Adrenal gland (tissue), 19 donors: ENCODE measurements at places on chromosomes 12 and 14. TPM values are rescaled to one million over a fixed set of nuclear protein-coding genes. Genes with fewer than 3 reads are reported as not detected.
A peak's percentile ranks its signal among the peaks of the same experiment; 100 is the strongest.

GRCh38 chr12:89863968-89864367 is 155.3 kb upstream of the ATP2B1 start:
- DNase-seq, result no peak

- DNase-seq, result no peak
Measured at GRCh38 chr12:78018171-78018910, 187.6 kb downstream of the NAV3 start.

Gene SLC39A2
- not detected for total RNA-seq

DNA sequence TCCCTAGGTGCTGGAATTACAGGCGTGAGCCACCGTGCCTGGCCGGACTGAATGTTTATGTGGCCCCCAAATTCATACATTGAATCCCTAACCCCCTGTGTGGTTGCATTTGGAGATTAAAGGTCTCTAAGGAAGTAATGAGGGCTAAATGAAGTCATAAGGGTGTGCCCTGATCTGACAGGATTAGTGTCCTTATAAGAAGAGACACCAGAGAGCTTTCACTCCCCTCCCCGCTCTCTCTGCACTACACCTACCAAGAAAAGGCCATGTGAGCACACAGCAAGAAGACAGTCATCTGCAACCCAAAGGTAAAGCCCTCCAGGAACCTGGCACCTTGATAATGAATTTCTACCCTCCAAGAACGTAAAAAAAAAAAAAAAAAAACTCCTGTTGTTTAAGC is 212.1 kb upstream of the CAND1 start:
- no peak for DNase-seq

GRCh38 chr12:2944401-2945047 is 14.7 kb upstream of the TEAD4 start:
- peak; percentile 35 for DNase-seq

DNA sequence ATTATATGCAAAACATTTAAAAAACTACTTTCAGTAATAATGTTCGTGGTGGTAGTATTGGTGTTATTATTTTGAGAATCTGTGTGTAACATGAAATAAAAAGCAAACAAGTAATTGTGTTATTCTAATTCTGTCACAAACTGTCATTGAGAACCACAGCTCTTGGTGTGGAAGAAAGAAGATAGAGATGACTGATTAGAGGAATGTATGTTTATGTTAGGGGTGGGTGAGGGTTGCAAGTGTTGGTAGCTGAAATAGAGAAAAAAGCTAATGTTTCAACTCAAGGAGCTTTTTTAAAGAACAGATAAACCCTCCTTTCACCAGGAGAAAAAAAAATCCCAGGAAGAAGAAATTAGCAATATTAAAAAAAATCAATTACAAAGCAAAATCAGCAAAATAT is 18.3 kb downstream of the DNM1L start:
- no peak for DNase-seq

Gene FGF6
- total RNA-seq, result not detected

GRCh38 chr14:104319491-104320241 is 181.3 kb downstream of the KIF26A start:
- no peak for DNase-seq

DNA sequence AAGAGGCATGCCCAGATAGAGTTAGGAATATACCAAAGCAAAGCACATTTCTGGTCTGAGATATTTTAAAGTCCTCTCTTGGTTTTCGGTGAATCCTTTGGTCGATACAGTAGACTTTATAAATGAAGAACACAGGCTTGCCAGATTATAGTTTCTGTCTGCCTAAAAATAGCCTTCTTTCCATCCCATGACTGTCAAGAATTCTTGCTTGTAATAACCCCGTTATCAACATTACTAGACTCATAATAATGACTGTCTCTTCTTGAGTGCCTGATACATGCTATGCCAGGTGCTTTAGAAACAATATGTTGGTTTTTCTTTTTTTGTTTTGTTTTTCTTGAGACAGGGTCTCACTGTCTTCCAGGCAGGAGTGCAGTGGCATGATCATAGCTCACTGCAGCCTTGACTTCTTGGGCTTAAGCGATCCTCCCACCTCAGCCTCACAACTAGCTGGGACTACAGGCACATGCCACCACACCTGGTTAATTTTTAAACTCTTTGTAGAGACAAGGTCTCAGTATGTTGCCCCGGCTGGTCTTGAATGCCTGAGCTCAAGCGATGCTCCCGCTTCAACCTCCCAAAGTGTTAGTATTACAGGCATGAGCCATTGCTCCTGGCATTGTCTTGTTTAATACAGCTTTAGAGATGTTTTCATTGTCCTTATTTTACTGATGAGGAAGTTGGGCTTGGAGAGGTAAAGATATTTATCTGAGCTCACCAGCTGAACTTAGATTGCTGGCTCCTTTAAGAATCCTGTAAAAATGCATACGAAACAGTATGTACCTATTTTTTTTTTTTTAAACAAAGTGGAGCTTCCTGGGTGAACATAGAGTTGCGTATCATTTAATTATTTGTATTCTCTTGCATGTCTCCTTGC is 30.4 kb downstream of the CHST11 start:
- no peak for DNase-seq

DNA sequence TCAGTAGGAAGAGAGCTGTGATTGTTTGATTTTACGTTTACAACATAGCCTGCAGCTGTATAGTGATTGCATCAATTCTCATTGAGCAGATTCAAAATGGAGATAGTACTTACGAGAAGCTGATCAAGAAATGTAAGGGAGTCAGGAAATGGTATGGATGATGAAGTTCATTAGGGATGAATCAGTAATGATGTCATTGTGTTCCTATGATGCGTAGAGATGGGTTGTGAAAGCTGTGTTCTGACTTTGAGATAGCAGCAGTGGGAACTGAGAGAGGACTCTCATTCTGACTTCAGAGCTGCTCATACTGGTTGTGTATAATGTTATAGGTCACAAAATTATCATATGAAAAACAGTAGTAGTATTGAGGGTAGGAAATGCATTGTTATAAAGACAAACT is 44.0 kb downstream of the TTLL5 start:
- DNase-seq, result no peak

- no peak for DNase-seq
Measured at GRCh38 chr12:86669010-86669409, 412.8 kb upstream of the MGAT4C start.

DNA sequence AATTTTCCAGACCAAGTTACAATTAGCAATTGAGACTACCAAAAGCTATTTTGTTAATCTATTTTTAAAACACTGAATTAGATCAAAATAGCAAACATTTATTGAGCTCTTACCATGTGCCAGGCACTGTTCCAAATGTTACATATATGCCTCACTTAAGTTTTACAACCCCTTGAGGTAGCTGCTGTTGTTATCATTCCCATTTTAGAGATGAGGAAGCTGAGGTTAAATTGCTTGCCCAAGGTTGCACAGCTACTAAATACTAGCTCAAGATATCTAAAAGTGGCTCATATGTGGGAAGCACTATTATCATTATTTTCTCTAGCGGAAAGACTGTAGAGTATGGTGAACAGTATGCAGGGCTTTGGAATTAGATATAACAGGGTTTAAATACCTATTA is 19.5 kb upstream of the NAP1L1 start:
- no peak for DNase-seq

- DNase-seq, result no peak
Measured at GRCh38 chr14:23610815-23611289, 25.3 kb upstream of the DHRS2 start.

GRCh38 chr14:38197001-38197783 is 10.5 kb upstream of the SSTR1 start:
- no peak for DNase-seq

GRCh38 chr12:46553266-46553665 is 180.7 kb upstream of the SLC38A2 start:
- DNase-seq, result no peak

DNA sequence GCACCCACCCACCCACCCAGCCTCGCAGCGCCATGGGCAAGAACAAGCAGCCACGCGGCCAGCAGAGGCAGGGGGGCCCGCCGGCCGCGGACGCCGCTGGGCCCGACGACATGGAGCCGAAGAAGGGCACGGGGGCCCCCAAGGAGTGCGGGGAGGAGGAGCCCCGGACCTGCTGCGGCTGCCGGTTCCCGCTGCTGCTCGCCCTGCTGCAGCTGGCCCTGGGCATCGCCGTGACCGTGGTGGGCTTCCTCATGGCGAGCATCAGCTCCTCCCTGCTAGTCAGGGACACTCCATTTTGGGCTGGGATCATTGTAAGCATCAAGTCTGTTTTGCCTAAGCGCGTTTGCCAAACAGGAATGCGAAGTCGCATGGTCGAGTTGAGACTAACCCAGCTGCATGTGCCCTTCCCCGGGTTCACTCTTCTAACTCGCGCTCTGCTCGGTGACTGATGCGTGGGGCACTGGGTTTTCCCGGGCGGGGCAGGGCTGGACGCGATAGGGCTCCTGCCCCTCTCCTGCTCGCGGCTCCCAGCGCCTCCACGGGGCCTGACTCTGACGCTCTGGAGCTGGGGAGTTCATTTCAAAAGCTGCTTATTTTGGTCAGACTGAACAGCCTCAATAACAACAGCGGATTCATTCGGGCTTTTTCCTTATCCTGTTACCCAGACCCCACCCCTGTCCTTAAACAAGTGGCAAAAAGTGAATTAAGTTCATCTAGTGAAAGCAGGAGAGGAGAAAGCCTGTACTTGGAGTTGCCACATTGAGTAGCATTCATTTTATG is 458 bp downstream of the SSPN start:
- peak; percentile 72 for DNase-seq

GRCh38 chr14:33555710-33556350 is 395.0 kb downstream of the EGLN3 start:
- no peak for DNase-seq

DNA sequence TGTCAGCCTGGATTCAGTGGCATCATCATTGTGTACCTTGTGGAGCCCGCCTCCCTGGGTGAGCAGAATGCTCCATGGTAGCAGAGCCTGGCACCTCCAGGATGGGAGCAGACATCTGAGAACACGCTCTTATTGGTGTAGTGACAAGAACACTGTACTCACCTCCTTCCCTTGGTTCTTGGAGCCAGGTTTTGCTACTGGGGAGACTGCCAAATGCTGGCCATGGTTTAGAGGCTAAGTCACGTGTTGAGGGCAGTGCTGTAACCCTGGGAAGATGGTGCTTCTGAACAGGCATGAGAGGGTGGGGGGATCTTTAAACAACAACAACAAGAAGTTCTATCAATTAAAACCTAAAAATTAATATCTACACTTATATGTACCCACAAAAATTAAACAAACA is 47.6 kb upstream of the ASPG start:
- peak; percentile 47 for DNase-seq

- no peak for DNase-seq
Measured at GRCh38 chr14:33668066-33668465, 282.8 kb downstream of the EGLN3 start.

Gene AQP5
- 1.5 TPM for total RNA-seq

GRCh38 chr12:11953523-11953922 is 117.2 kb upstream of the BCL2L14 start:
- no peak for DNase-seq

Gene IFI27L2
- total RNA-seq, result 86.8 TPM

Gene TMCC3
- total RNA-seq, result 7.4 TPM
